Central memory CD8-positive, alpha-beta T cell (primary cell): ENCODE measurements at places on chromosomes 5 and 9.

DNA sequence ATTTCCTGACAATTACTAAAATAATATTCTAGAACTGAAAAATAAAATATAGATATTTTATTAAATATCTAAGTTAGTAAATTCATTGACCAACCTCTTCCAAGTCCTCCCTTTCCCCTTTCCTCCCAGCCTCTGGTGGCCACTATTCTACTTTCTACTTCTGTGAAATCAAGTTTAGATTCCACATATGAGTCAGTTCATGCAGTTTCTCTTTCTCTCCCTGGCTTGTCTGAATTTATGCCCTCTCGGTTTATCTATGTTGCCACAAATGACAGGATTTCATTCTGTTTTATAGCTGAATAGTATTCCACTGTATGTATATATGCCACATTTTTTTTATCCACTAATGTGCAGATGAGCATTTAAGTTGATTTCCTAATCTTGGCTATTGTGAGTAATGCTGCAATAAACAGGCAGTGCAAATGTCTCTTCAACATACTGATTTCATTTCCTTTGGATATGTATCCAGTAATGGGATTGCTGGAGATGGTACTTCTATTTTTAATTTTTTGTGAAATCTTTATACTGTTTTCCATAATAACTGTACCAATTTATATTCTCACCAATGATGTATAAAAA, 52.3 kb downstream of the WDR36 start:
- no peak for DNase-seq

DNA sequence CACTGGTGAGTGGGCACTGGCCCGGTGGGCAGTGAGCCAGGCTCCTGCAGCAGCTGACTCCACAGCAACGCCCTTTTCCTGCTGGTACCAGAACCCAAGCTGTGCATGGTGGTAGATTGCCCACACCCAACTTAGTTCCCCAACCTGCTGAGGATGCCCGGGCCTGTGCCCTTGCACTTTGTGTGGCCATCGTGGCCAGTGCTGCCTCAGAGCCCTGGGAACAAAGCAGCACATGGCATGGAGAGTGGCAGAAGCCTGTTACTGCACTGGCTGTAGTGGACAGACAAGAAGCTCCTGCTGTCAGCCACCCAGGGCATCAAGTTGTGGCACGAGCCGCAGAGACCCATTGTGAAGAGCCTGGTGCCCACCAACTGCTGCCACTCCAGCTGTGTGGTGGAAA, 612.9 kb downstream of the DNAH5 start:
- no peak for DNase-seq

DNA sequence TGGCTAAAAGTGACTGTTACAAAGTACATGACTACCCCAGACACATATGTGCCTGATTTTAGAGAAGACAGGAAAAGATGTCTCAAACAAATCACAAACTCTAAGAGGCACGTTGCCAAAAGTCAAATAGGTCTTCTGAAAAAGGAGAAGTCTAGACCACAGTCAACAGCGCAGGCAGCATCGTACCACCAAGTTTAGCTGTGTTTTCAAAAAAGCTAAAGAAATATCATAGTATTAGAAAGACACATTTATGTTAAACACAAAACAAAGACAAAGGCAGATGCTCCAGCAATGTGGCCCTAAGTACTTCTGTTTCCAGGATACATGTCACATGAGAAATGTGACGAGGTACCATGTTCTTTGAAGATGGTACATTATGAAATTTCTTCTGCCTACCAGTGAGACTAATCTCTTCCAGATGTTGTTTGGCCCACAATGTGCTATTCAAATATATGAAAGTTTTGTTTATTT, 43.5 kb downstream of the LPAR1 start:
- DNase-seq: no peak

DNA sequence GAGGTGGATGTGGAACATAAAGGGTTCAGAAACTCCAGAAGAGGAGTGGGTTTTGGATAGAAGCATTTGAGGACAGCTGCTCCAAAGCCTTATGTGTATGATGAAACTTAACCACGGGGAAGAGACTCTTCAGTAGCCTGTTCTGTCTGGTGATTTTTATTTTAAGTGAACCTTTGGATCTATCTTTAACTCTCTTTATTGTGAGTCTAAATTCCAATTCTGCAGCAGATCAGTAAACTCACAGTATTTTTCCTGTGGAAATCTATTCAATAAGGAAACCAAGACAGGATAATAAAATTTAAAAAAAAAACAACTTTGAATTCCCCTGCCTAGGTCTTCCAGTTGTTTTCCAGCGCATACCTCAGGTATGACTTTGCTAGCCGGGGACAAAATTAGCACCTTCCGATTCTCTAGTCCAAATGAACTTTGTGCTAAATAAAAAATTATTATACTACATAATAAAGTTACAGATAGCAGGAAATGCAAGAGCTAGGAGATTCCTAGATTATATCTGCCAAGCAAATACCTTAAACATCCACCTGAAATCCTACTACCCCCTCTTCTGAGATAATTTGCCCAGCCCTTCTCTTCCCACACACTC, 101.9 kb downstream of the NLN start:
- DNase-seq: no peak

- DNase-seq: no peak
These were observed 62.0 kb upstream of the ZNF354B start for GRCh38 chr5:178797546-178798440.

DNA sequence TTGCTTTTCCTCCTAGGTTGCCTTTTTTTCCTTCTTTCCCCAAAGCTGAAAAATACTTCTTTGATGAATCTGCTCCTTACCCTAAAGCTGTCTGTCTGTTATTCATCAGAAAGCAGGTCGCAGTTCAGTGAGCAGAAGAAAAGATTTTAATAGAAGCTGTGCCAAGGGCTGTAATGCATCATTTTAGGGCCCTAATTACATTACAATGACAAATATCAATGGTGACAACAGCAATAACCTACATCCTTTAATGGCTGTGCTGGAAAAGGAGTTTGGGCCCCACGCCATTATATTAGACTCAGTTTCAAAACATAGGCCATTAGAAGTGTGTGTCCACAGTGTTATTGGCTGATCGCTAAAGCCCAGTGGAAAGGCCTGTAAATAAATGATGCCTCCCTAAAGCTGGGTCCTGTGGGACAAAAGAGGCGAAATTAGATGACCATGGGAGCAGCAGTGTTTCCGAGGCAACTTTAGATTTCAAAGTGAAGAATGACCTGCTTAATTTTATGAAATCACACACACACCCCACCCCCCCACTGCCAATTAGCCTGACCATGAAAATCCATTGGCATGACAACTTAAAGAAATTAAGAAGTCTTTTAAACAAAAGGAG, 38.4 kb downstream of the TLE4 start:
- DNase-seq: no peak

- no peak for DNase-seq
These were observed 38.9 kb downstream of the ADAMTS16 start for GRCh38 chr5:5179079-5179478.

GRCh38 chr9:19924080-19924479, 135.2 kb upstream of the SLC24A2 start:
- no peak for DNase-seq

DNA sequence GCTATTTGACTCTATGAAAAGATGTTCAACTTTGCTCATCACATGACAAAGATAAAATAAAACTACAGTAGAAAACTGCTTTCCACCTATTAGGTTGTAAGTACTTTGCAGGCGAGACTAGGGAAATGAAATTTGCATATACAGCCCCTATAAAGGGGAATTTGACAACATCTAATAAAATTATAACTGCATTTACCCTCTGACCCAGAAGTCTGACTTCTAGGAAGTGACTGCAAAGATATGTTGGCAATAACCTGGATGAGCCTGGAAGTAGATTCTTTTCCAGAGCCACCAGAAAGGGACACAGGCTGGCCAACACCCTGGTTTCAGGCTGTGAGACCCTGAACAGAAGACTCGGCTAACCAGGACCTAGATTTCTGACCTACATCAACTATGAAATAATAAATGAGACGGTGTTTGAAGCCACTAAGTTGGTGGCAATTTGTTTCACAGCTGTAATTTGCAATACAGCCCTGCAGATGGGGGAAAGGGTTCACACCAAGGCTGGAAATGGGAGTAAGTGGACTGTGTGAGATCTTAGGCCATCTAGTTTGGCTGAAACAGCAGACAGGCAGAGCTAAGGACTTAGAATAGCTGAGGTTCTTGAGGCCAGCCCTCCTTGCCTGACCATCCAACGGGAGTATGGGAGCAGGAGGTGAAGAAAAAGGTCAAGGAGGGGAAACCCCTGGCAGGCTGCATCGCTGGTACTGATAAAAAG, 106.6 kb downstream of the SIL1 start:
- DNase-seq: no peak

DNA sequence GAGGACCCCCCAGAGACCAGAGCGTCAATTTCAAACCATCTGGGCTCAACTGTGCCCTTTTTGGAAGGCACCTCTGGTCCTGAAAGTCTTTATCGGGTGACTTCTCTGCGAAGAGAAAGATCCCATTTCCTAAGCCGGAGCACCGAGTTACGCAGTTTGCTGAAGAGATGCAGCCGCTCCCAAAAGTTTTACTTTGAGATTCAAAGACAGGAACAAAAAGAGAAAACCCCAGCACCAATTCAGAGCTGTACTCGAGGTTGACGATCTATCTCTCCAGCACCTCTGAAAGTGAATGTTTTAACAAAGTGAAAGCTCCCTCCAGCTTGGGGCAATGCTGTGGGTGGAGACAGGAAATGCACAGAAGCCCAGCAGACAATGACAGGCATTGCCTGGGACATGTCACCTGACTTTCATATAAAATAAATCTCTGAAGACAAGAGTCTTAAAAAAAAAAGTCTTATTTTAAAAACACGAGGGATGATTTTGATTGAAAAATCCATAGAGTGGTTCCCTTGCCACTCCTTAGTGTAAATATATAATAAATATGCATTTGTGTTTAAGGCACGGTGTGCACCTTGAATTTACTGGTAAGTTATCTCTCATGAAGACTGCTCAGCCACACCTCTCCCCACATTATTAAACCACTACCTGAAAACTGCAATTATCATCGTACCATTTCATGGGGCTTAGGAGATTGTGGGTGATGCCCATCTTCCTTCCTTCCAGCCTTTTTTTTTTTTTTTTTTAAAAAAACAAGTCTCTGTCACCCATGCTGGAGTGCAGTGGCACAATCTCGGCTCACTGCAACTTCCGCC, 79.9 kb downstream of the FNBP1 start:
- peak; percentile 44 for DNase-seq

DNA sequence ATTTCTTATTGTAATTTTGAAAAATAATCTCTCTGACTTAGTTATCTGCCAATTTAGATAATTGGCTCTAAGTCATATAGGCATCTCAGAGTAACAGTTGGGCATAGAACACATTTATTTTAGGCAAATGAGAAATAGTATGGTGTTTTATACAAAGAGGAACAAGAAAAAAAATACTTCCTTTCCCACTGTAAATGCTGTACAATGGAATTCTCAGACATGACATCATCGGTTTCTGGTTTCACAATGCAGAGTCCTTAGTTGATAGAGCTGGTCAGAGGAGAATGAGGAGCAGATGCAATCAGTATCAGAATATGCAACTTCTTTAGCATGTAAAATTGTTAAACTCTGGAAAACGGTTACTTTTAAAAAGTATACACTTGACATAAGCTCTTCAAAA, 49.4 kb downstream of the PLK2 start:
- no peak for DNase-seq

GRCh38 chr9:130480673-130481072, 35.9 kb downstream of the ASS1 start:
- DNase-seq: no peak

GRCh38 chr5:79774171-79774854, 84.7 kb downstream of the CMYA5 start:
- DNase-seq: no peak

DNA sequence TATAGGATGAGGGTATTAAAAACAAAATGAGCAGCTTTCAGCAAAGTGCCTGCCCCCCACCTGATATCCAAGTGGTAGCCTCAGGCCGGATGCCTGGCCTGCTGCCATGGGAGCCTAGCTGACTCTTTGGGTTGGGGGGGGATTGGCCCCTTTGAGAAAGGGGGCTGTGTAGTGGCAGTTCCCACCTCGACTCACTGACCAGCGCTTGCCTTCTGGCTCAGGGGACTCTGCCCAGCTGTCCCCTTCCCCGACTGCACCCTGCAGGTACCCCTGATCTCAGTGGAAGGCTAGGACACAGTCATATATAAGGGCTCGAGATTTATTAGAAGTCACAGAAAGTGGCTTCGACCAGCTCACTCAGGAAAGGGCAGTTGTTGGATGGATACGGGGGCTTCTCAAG, 1.5 kb upstream of the NEUROG1 start:
- DNase-seq: no peak

GRCh38 chr9:32716425-32716824, 66.9 kb upstream of the TMEM215 start:
- no peak for DNase-seq

- DNase-seq: no peak
These were observed 63.8 kb downstream of the GHR start for GRCh38 chr5:42487077-42487476.

GRCh38 chr5:65769539-65769938, 47.5 kb downstream of the NLN start:
- no peak for DNase-seq

DNA sequence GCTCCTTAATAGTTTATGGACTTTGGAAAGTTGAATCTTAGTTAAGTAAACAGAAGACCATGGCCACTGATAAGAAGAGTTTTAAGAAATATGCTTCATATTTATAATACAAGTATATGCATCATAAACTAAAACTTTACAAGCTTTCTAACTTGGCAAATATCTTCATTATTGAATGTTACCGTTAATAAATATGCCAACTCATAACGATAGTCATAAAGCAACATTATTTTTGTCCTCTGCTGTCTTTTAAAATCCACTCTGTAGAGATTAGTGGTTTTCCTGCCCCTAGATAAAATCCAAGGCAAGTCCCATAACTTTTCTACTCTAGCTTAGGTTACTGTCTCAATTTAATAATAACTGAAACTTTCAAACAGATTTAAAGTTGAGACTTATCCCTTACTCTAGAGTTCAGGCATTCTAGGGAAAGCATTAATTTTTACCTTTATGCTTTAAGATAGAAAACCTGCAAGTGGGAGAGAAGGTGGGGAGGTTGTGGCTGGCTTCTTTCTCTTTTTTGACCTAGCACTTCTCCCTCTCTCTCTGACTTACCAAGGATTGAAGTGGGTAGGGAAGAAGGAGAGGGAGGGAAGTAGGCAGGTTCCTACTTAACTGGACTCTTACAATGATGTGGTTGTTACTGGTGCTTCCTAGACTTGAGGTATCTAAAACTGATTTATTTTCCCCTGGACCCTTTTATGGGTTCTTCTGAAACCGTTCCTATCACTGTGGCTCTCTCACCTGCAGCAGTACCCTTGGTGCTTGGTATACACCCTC, 29.6 kb downstream of the RNF145 start:
- no peak for DNase-seq

GRCh38 chr5:57950616-57951228, 468.1 kb upstream of the ACTBL2 start:
- no peak for DNase-seq
